ENCODE measurements at places on chromosomes 7 and 10. TPM values are rescaled to one million over a fixed set of nuclear protein-coding genes. Genes with fewer than 3 reads are reported as not detected.

The TAS2R41 gene
- not detected for total RNA-seq

The COL13A1 gene
- not detected for total RNA-seq

The APBB1IP gene
- 74.4 TPM for total RNA-seq

The FASTK gene
- total RNA-seq: 81.0 TPM

The MRLN gene
- not detected for total RNA-seq
